IPS DF 6.9 (cell line): ENCODE measurements at places on chromosomes 11 and 22.

DNA sequence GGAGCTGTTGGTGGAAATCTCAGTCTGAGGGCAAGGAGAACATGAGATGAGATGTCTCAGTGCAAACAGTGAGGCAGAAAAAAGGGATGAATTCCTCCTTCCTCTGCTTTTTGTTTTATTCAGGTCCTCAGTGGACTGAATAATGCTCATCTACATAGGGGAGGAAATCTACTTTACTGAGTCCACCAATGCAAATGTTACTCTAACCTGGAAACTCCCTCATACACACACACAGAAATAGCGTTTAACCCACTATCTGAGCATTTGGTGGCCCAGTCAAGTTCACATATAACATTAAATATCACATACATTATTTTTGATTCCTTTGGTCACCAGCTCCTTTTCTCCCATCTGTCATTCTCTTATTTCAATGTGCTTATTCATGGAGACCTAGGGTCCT lies 418.8 kb downstream of the TMEM135 start:
- DNase-seq: no peak
- H3K36me3 ChIP-seq: no peaks in the 10 kb centered on the region
- H3K27ac ChIP-seq: no peak overlapping the region
- H3K4me3 ChIP-seq: no peak overlapping the region

DNA sequence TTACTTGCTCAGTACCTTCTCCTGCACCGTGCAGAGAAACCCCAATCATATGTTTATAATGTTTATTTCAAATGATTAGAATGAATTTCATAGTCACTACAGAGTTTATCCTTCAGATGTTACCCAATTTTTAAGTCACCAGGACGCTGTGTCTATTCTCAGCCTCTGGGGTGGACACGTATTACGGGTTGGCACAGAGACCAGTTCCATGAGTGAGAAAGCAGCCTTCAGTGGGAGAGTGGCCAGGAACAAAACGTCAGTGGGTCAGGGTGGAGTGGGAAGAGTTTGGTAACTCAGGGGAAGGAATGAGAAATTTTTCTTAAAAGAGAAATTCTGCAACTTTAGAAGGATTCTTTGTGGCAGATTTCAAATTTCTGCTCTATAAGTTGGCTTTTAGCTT lies 77.1 kb upstream of the MTMR2 start:
- no peaks in the 10 kb centered on the region for H3K4me1 ChIP-seq
- no peaks in the 10 kb centered on the region for H3K27me3 ChIP-seq
- no peak overlapping the region for H3K27ac ChIP-seq
- no peaks in the 10 kb centered on the region for H3K36me3 ChIP-seq
- DNase-seq: no peak
- H3K4me3 ChIP-seq: no peak overlapping the region

GRCh38 chr11:31870609-31871309 lies 59.6 kb upstream of the PAX6 start:
- no peaks in the 10 kb centered on the region; the same call in 1 of the 2 replicates for H3K27me3 ChIP-seq
- H3K4me3 ChIP-seq: no peak overlapping the region
- H3K27ac ChIP-seq: no peak overlapping the region
- no peaks in the 10 kb centered on the region for H3K36me3 ChIP-seq
- peak; percentile 61 for DNase-seq
- H3K4me1 ChIP-seq: 0 out of 2 replicates have a peak, but pooled peaks cover 1% of the 10 kb centered on the region

DNA sequence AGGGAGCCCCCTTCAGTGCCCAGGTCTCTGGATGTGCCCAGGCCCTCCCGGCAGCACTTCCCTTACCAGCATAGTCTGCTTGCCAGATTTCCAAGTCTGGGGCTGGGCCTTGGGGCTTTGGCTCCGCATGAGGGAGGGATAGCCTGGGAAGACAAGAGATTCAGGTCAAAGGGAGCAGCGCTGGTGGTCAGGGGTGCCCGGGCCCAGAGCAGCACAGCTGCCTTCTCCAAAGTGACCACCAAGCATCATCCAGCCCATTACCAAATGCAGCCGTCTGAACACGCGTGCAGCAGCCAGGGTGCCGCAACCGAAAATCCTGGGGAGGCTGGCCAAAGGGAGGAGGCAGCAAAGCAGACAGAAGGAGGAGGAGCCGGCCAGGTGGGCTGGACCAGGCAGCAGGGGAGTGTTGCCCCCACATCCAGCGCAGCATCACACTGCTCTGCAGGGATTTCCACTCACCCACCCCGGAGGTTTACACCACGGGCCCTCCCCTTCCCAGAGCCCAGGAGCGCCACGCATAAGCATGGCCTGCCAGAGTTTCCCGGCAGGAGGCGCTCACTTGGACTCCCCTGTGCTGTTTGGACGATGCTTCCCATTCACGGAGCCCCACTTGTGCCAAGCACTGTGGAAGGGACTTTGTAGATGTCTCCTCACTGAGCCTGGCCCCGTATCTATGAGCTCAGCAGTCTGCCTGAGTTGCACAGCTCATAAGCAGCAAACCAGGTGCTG lies 22.5 kb downstream of the TRIM29 start:
- no peaks in the 10 kb centered on the region for H3K4me1 ChIP-seq
- no peak overlapping the region for H3K27ac ChIP-seq
- DNase-seq: no peak
- no peaks in the 10 kb centered on the region for H3K36me3 ChIP-seq

- no peak overlapping the region for H3K27ac ChIP-seq
- no peaks in the 10 kb centered on the region for H3K36me3 ChIP-seq
- DNase-seq: no peak
- H3K27me3 ChIP-seq: no peaks in the 10 kb centered on the region
- H3K4me3 ChIP-seq: no peak overlapping the region
Measured at GRCh38 chr11:57143459-57143858, 38.3 kb upstream of the LRRC55 start.

GRCh38 chr22:20407829-20408228 lies 13.9 kb downstream of the ZNF74 start:
- no peak overlapping the region for H3K4me3 ChIP-seq
- H3K36me3 ChIP-seq: peaks cover 28% of the 10 kb centered on the region
- no peaks in the 10 kb centered on the region for H3K27me3 ChIP-seq
- no peak for DNase-seq
- no peak overlapping the region for H3K27ac ChIP-seq

- H3K27ac ChIP-seq: no peak overlapping the region
- H3K4me1 ChIP-seq: peaks cover 13% of the 10 kb centered on the region; the same call in 1 of the 2 replicates
- no peak for DNase-seq
- no peaks in the 10 kb centered on the region for H3K36me3 ChIP-seq
- no peak overlapping the region for H3K4me3 ChIP-seq
Measured at GRCh38 chr22:27667121-27667843, 134.3 kb downstream of the MN1 start.

DNA sequence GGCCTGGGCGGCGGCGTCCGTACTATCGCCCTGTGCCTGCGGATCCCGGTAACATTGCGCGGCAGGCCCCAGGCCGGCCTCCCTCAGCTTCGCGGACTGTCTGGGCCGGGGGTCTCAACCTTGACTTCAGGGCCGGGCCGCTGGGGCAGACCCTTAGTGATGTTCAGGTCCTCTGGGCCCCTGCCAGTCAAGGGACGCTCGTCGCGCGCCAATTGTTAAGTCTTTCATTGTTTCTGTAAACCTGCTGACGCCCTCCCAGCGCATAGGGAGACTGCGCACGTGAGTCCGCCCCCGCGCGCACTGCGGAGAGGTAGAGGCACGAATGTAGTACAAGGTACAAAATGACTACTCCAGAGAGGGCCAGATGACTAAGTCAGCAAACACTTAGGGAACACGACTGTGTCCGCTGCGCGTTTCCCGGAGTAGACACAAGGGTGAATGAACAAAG lies 451 bp upstream of the HDHD5 start:
- H3K4me1 ChIP-seq: no peaks in the 10 kb centered on the region; the same call in 1 of the 2 replicates
- no peak overlapping the region for H3K27ac ChIP-seq
- H3K4me3 ChIP-seq: peak overlapping the region; percentile 81; the same call in 1 of the 2 replicates
- no peaks in the 10 kb centered on the region for H3K36me3 ChIP-seq
- DNase-seq: no peak

- H3K4me1 ChIP-seq: no peaks in the 10 kb centered on the region
- no peak overlapping the region for H3K27ac ChIP-seq
- DNase-seq: no peak
- no peaks in the 10 kb centered on the region for H3K27me3 ChIP-seq
- no peaks in the 10 kb centered on the region for H3K36me3 ChIP-seq
- H3K4me3 ChIP-seq: no peak overlapping the region
Measured at GRCh38 chr11:1171985-1172728, 14.4 kb downstream of the MUC5AC start.

DNA sequence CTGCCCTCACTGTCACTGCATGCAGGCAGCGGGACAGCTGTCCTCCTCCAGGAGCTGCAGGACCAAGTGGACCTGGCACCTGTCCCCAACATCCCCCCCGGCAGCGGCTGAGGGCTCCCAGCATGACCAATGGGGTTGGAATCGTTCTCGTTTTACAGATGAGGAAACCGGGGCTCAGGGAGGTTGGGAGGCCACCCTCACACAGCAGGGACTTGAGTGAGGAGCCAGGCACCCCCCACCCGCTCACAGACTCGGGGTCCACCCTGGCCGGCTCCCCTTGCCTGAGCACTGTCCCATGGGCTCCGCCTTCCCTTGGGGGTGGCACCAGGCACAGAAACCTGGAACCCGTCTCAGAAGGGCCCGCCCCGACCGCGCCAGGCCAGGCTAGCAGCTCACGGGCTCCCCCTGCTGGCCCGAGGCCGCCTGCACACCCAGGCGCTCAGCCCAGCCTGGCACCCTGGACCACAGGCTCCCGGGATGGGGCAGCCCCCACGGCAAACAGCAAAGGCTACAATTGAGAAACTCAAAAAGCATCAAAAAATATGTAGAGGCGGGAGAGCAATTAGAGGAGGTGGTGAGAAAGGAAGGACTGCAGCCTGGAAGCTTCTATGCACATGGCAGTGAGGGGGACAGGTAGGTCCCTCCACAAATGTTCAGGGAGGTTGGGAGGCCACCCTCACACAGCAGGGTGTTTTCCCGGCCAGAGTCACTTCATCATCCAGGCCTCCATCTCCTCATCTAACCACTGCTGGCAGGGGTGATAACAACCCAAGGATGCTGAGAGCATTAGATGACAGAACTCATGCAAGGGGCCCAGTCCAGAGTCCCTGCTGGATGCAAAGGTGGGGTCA lies 12.8 kb downstream of the MACROD1 start:
- no peaks in the 10 kb centered on the region for H3K27me3 ChIP-seq
- no peak for DNase-seq
- no peak overlapping the region for H3K27ac ChIP-seq
- peaks cover 8% of the 10 kb centered on the region for H3K4me1 ChIP-seq
- no peak overlapping the region for H3K4me3 ChIP-seq

- DNase-seq: no peak
- H3K36me3 ChIP-seq: no peaks in the 10 kb centered on the region
- no peak overlapping the region for H3K27ac ChIP-seq
Measured at GRCh38 chr11:15199693-15200092, 85.0 kb downstream of the INSC start.

- H3K27ac ChIP-seq: no peak overlapping the region
- no peak overlapping the region for H3K4me3 ChIP-seq
- H3K4me1 ChIP-seq: no peaks in the 10 kb centered on the region
- no peak for DNase-seq
- no peaks in the 10 kb centered on the region for H3K36me3 ChIP-seq
- no peaks in the 10 kb centered on the region for H3K27me3 ChIP-seq
Measured at GRCh38 chr22:39279170-39279850, 34.5 kb upstream of the PDGFB start.

DNA sequence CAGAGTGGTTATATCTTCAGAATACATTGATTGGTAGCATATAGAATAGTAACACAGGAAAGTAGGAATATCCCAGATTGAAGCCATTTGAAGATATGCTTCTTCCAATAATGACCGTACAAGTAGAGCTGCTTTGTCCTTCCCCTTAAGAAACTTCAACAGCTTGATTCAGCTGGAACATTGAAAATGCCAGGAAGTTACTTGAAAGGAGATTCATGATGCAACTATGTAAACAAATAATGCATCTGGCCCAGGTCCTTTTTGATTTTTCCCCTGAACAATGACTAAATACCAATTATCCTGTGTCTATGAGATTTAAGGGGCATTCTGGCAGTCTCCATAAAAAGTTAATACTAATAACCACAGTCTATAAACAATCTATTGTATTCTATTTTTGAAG lies 3.0 kb downstream of the DKK3 start:
- H3K4me1 ChIP-seq: peaks cover 9% of the 10 kb centered on the region
- H3K27me3 ChIP-seq: no peaks in the 10 kb centered on the region
- no peak for DNase-seq
- no peak overlapping the region for H3K4me3 ChIP-seq

- no peak overlapping the region for H3K4me3 ChIP-seq
- DNase-seq: no peak
- H3K27ac ChIP-seq: no peak overlapping the region
- H3K4me1 ChIP-seq: no peaks in the 10 kb centered on the region
- no peaks in the 10 kb centered on the region for H3K27me3 ChIP-seq
Measured at GRCh38 chr22:37467391-37467955, 18.7 kb downstream of the MFNG start.

DNA sequence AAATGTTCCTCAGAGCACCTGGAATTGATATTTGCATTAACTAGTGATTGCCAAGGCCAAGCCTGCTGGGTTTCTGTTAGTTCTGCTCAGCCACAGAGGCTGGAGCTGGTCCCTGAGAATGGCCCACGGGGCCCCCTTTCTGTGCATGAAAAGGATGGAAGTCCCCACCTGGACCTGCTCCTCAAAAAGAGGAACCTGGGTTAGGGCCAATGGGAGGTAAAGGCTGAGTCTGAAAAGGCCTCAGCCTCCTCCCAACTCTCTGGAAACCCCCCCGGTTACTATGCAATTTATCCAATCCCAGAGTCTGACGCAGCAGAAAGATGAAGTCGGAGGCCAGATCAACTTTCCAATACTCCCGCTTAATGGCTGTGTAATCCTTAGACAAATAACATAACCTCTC lies 6.8 kb upstream of the CREB3L1 start:
- H3K27ac ChIP-seq: no peak overlapping the region
- H3K36me3 ChIP-seq: no peaks in the 10 kb centered on the region
- no peaks in the 10 kb centered on the region for H3K4me1 ChIP-seq
- no peaks in the 10 kb centered on the region for H3K27me3 ChIP-seq
- no peak for DNase-seq
- no peak overlapping the region for H3K4me3 ChIP-seq

DNA sequence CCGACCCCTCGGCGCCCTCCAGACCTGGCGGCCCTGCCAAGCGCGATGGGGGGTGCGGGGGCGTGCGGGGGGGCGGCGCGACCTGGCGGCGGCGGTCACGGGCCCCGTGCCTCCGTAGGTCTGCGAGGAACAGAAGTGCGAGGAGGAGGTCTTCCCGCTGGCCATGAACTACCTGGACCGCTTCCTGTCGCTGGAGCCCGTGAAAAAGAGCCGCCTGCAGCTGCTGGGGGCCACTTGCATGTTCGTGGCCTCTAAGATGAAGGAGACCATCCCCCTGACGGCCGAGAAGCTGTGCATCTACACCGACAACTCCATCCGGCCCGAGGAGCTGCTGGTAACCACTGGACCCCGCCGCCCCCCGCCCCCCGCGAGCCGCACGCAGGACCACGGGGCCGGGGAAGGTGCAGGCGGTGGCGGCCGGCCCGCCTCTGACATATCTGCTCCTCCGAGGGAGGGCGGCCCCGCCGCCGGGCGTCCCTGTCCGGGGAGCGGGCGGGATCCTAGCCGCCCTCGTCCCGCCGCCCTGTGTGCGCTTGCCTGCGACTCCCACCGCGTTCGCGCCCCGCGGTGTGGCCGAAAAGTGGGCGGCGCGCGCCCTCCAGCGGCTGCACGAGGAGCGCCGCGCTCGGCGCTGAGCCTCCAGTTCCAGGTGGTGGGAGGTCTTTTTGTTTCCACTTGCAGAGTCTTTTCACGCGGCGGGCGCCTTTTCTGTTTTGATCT lies 2.1 kb downstream of the CCND1 start:
- H3K4me1 ChIP-seq: 0 out of 2 replicates have a peak, but pooled peaks cover 5% of the 10 kb centered on the region
- peak overlapping the region; percentile 91; the same call in 1 of the 2 replicates for H3K4me3 ChIP-seq
- no peaks in the 10 kb centered on the region for H3K27me3 ChIP-seq
- H3K27ac ChIP-seq: no peak overlapping the region
- H3K36me3 ChIP-seq: peaks cover 36% of the 10 kb centered on the region
- no peak for DNase-seq
